ENCODE measurements at places on chromosomes 2 and 18.

- DNase-seq: no peak
Measured at GRCh38 chr2:101047774-101048173, 45.7 kb downstream of the RPL31 start.

GRCh38 chr18:28439870-28440269, 262.9 kb upstream of the CDH2 start:
- DNase-seq: no peak

- no peak for DNase-seq
Measured at GRCh38 chr18:78794071-78794430, 185.6 kb upstream of the SALL3 start.

DNA sequence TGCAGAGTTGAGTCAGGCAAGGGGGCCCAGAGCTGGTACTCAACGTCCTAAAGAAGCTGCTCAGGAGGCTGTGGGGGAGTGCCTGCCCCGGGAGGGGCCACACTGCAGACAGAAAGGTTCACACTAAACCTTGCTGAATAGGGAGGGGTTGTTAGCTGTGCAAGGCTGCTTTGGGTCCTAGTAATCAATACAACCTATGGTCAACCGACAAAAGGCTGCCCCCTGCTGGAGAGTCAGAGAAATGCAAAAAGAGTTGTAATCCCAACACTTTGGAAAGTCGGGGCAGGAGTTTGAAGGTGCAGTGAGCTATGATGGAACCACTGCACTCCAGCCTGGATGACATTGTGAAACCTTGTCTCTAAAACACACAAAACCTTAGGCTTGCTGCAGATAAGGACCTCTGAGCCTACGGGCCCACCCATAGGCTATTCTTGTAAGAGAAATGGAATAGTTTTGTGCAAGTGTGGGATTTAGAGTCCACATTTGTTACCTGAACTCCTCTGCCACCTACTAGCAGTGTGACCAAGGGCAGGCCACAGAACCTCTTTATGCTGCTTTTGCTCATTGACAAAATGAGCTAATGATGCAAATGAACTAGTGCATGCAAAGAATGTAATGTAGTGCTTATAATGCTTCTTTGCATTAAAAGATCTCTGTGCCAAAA, 81.5 kb downstream of the PRPF40A start:
- peak; percentile 29 for DNase-seq

- DNase-seq: peak; percentile 15
Measured at GRCh38 chr2:4673025-4673489, 969.7 kb downstream of the DCDC2C start.

- DNase-seq: peak; percentile 81
Measured at GRCh38 chr2:33476131-33476792, at the start of gene RASGRP3. RASGRP3 (plus strand) TSS chr2:33476649; CDS start chr2:33515137, 38,488 bp downstream.

GRCh38 chr2:41907771-41908207, 140.0 kb upstream of the PKDCC start:
- no peak for DNase-seq

Data from stromal cell of bone marrow (primary cell).